Lower lobe of right lung (tissue), 2 donors: ENCODE measurements at places on chromosomes 1 and 21. TPM values are rescaled to one million over a fixed set of nuclear protein-coding genes. Genes with fewer than 3 reads are reported as not detected.

DNA sequence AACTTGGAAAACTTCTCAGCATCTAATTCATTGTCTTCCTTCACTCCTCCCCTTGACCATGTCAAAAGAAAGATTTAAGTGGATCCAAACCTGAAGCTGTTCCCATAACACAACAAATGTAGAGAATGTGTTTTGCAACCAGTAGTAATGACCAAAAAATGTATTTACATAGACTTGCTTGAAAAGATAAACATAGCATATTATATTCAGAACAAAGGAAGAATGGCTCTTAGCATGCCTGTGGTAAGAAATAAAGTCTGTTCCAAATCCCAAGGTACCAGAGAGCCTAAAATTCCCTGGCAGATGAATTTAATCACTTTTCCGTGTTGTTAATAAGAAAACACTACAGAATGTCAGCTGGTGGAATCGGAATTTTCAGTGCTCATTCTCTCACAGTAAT, 36.8 kb downstream of the FMO3 start:
- no peak for DNase-seq
- H3K27ac ChIP-seq, result no peak overlapping the region
- H3K36me3 ChIP-seq, result no peaks in the 10 kb centered on the region
- no peaks in the 10 kb centered on the region for H3K4me1 ChIP-seq

DNA sequence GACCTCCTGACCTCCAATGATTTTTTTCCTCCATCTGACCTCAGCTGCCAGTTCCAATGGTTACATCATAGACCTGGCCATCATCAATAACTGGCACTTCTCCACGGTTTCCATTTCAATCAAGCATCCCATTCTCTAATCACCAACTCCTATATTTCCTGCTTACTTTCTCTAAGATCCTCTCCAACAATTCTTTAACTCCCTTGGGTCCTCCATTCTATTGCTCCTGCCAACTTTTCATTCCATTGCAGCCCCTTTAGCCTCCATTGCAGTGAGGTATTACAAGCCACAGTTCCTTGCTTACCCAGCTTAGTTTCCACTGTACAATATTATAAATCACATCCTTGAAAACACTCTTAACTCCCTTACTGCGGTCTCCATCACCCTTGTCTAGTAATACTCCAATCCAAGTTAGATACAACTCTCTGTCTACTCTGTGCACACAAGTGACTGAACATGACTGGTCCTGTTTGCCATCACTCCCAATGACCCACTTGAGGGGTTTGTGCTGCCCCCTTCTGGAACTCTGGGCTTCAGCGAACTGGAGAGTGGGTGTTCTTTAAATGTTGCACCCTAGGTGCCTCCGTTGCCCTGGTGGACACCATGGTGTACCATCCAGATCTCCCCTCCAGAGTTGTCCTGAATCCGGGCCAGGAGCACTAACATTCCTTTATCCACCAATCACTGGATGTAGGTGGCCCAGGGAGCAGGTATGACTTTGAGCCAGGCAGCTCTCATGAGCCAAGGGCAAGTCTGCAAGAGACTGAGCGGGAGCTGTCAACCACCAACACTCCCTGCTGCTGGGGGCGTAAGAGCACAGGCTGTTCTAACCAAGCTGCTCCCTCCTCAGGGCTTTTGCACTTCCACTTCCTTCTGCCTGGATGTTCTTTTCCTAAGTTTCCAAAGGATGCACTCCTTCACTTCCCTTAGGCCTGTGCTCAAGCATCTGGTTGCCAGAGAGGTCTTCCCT, 3.7 kb upstream of the FNDC7 start:
- H3K36me3 ChIP-seq, result no peaks in the 10 kb centered on the region
- DNase-seq, result peak; percentile 52
- no peak overlapping the region for H3K4me3 ChIP-seq
- H3K4me1 ChIP-seq, result peaks cover 9% of the 10 kb centered on the region

DNA sequence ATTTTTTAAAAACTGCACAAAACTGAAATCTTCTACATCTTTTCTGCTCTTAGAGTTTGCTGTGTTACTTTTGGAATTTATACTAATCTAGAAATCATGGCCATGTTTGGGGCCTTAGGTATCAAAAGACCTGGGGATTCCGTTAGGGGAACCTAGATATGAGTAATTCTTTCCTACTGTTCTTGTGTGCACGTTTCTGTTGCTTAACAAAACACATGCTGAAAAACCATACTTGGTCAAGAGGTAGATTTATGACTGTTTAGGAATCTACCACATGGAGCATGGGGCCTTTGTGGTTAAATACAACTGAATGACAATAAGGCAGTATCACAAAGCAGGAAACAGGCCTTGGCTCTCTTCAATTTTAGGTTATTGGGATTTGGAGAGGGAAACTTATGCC, 291.9 kb upstream of the USP25 start:
- no peak overlapping the region for H3K27ac ChIP-seq
- no peaks in the 10 kb centered on the region for H3K27me3 ChIP-seq
- no peak overlapping the region for H3K4me3 ChIP-seq
- no peak for DNase-seq

DNA sequence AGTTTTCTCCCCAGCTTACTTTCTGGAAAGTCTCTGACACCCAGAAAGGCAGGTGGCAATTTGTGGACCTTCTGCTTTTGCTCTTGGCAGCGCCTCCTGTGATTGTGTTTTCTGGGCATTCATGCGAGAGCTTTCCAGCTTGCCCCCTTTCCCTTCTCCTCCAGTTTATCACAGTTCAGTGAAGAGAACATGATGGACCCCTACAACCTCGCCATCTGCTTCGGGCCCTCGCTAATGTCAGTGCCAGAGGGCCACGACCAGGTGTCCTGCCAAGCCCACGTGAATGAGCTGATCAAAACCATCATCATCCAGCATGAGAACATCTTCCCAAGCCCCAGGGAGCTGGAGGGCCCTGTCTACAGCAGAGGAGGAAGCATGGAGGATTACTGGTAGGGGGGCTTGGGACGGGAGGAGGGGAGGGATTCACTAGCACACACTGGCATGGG, 24.3 kb upstream of the IKBKE start:
- peaks cover 99% of the 10 kb centered on the region for H3K36me3 ChIP-seq
- no peaks in the 10 kb centered on the region for H3K27me3 ChIP-seq
- H3K4me1 ChIP-seq, result no peaks in the 10 kb centered on the region

SLC44A5 gene
- total RNA-seq, result 0.47 TPM

TSPEAR gene
- total RNA-seq, result 0.27 TPM

DNA sequence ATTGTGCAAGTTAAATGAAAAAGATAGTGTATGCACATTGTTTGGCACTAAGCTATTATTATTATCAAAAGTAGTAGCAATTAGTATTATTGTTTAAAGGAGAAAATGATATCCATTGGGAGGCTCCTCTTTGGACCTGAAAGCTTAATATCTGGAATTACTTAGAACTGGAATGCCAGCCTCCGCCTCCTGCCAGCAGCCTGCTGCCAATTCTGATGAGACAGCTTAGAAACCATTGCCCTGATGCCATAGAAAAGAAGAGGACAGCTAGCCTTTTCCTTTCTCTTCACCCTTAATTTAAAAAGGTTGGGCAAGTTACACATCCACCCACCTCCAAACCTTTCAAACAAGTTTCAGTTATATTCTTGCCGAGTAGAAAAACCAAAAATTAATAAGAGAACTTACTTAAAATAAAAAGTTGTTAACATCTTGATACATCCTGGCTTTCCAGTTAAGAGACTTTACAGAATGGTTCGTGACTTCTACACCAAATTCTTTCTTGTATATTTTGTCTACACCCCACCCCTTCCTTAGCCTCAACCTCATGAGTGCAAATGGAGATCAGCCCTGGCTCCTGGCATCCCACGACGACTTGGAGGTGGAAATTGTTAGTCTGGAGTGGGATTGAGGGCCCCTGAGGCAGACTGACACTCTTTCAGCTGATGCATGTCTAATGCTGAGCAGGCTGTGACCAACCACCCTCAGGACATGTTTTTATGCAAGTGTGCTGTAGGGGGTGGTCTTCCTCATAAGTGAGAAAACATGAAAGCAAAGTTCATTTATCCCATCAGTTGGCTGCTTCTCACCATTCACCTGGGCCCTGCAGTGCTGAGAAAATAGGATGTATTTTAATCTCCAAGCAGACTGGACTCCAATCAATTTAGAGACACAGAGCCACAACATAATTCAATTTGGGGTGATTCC, 120.6 kb downstream of the KCNJ15 start:
- DNase-seq, result no peak
- H3K4me3 ChIP-seq, result no peak overlapping the region
- peak overlapping the region; percentile 57 for H3K27ac ChIP-seq
- no peaks in the 10 kb centered on the region for H3K36me3 ChIP-seq
- H3K27me3 ChIP-seq, result no peaks in the 10 kb centered on the region

DNA sequence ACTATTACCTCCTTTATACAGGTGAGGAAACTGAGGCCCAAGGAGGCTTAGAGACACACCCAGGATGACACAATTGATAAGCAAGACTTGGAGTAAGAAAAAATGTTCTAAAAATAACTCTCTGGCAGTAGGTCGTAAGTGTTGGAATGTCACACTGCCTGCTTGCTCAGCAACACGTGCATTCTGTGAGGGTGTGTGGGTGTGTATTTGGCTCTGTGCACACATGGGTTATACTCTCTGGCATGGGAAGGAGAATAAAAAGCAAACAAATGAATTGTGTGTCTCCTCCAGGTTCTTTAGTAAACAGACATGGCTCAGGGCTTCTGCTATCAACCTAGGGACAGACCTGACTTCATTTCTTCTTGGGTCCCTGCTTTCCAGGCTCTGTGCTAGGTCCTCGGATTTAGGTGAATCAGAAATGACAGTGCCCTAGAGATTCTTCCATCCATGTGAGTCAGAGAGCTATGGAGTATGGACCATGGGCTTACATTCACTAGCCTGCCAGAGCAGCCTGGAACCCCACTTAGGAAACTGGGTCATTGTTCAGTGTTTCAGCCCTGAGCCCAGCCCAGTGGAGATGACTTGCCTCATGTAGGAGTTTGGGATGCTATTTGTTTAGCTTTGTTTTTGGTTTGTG, 72.4 kb downstream of the ELAVL4 start:
- H3K4me1 ChIP-seq, result no peaks in the 10 kb centered on the region
- H3K36me3 ChIP-seq, result no peaks in the 10 kb centered on the region
- no peak for DNase-seq
- no peak overlapping the region for H3K27ac ChIP-seq
- peaks cover 8% of the 10 kb centered on the region for H3K27me3 ChIP-seq
- no peak overlapping the region for H3K4me3 ChIP-seq

S100A14 gene
- total RNA-seq, result 138 TPM

ETV3L gene
- not detected for total RNA-seq

PPP2R5A gene
- total RNA-seq, result 91.5 TPM

- no peaks in the 10 kb centered on the region for H3K36me3 ChIP-seq
- H3K4me3 ChIP-seq, result no peak overlapping the region
- H3K4me1 ChIP-seq, result no peaks in the 10 kb centered on the region
- no peak for DNase-seq
- no peaks in the 10 kb centered on the region for H3K27me3 ChIP-seq
- no peak overlapping the region for H3K27ac ChIP-seq
Observed at GRCh38 chr1:163055005-163055404, 14.2 kb upstream of the RGS4 start.

- no peak overlapping the region for H3K27ac ChIP-seq
- no peaks in the 10 kb centered on the region for H3K36me3 ChIP-seq
- no peaks in the 10 kb centered on the region for H3K4me1 ChIP-seq
- H3K27me3 ChIP-seq, result no peaks in the 10 kb centered on the region
- no peak for DNase-seq
Observed at GRCh38 chr1:114902343-114902742, 47.7 kb downstream of the SYCP1 start.

DNA sequence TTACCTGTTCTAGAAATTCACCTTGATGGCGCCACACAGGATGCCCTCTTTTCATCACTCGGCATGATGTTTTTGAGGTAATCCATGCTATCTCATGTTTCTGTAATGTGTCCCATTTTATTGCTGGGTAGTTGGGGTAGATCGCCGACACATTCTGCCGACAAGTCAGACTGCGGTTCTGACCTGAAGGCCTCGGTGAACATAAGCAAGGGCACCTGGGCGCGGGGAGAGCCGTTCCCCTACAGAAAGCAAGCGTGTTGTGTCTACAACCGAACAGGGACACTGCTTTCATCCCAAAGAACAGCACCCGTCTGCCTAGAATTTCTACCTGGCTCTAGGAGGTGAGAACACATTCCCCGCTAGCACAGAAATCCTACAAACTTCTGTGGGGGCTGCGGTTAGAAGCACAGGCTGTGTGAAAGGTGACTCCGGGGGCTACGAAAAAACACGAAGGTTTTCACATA, 149.2 kb downstream of the PPIAL4G start:
- H3K4me1 ChIP-seq, result peaks cover 12% of the 10 kb centered on the region
- DNase-seq, result no peak
- peaks cover 10% of the 10 kb centered on the region for H3K27me3 ChIP-seq
- H3K27ac ChIP-seq, result peak overlapping the region; percentile 91
